ENCODE measurements at places on chromosomes 1 and 21.

- DNase-seq, result peak; percentile 39
Observed at GRCh38 chr21:35349376-35350080, 300.4 kb upstream of the RUNX1 start.

DNA sequence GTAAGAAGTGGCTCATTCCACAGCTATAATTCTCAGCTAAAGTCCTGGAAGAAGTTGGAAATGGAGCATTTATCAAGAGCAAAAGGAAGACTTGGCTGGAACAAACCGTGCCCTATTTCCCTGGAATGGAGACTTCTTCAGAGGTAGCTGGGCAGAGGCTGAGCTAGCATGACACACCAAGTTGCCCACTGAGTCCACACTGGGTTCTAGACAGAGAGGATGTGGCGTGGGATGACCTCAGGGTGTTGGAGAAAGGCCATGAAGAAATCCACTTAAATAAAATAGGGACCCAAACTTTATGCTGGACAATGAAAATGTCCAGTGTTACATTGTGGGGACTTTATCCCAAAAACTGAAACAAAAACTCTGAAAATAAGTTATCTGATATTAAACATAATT, 116.2 kb downstream of the KCNJ6 start:
- DNase-seq, result no peak

GRCh38 chr1:200588698-200589097, 31.9 kb downstream of the KIF14 start:
- no peak for DNase-seq

DNA sequence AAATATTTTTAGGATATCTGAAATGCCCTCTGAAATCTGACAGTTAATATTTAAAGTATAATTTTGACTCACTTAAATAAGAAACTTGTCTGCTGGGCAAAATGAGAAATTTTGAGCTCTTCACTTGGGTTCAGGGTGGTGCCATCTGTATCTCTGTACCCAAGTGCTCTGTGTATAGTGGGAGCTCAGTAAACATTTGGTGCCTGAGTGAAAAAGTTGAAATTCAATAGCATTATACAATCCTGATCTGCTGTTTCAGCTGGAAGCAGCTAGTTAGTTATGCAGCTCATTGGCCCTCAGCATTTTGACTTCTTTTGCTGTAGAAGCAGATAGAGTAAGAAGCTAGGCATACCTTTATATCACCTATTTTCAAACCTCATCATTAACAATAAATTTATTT, 73.3 kb downstream of the RPE65 start:
- no peak for DNase-seq

DNA sequence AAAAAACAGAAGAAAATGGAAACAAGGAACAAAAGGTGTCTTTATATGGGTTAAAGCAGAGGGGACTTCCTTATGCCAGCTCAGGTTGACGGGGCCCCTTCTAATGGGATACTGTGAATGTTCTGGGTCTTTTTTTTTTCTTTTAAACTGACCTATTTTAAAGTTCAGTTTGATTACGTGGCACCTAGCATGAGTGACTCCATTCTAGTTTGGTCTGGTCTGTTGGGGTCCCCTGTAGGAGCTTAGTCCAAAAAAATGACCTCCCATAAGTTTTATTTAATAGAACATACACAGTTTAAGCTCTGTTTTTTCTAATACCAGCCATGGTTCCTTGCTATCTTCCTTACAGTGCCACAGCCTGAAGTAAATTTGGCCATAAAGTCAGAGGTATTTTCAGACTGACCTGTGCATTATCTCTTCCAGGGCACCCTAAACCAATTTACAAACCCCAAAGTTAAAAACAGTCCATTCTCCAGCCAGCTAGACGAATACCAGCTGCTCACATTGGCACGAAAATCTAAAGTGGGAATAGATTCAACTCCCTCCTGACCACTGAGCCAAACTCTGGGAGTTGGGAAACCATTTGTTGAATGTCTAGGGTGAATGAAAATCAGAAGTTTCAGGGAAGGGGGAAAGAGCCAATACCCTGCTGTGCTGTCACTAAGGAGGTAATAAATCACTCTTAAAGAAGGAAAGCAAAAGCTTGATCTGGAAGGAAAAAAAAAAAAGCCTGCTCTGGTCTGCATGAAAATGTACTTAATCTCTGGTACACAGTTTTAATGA, 42.4 kb downstream of the AKNAD1 start:
- DNase-seq, result peak; percentile 68

DNA sequence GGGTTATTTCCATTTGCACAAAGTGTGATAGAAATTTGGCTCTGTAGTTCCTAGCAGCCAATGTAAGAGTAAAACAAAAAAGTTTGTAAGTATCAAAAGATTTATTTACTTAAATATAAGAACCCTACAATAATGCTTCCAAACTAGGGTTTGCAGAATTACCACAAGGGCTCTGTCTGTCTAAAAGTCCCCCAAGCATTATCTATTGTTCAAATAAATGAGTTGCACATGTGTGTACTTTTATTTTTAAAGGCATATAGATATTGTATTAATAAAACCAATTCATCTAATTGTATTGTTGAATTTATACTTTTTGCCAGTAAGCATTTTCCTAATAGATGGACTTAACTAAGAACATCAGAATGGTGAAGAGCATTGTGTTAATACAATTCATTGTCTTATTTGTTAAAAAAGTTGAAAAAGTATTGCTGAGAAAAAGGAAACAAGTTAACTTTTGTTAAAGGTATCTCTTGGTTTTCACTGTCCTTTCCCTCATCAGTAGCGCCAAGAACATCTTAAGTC, 863 bp upstream of the PTPRC start:
- no peak for DNase-seq

GRCh38 chr1:34863501-34863900, 4.0 kb upstream of the SMIM12 start:
- no peak for DNase-seq

DNA sequence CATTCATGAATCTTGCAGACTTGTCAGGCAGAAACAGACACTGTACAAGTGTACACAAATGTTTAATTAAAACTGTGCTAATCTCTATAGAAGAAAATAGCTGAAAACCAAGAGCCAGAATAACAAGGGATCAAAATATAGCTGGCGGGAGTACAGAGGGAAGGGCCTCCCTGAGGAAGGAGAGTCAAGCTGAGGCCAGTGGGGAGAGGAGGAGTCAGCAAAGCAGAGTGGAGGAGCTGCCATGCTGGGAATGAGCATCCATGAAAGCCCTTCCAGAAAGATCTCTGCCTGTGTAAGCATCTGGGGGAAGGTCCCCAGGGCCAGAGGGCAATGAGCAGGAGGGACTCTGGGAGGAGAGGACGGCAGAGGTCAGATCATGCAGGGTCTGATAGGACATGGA, 15.1 kb downstream of the SLAMF8 start:
- peak; percentile 42 for DNase-seq

DNA sequence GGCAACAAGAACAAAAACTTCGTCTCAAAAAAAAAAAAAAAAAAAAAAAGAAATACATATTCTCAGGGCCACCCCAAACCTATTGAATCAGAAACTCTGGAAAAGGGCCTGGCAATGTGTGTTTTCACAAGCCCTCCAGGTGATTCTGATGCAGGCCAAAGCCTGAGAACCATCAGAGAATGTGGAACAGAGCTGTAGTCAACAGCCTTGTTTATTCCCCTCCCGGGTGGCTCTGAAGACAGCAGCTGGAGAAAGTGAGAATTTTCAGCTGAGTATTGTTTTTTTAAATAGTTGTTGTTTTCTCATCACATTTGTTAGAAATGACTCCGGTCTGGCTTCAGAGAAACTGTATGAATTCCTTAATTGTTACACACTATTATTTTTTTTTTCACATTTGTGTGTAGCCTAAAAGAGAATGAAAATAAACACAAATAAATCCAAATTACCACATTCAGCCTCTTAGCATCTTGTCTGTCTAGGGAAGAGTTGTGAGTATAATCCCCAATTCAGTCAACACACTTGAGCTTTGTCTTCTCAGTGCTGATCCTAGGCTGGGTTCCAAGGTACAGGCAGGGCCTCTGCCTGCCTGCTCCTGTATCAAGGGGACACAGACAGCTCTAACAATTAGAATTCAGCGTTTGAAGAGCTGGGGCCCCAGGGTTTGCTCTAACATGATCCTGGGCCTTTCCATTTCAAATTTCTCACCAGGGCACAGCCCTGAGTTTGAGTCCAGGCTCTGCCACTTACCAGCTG, 6.6 kb upstream of the AZIN2 start:
- no peak for DNase-seq

GRCh38 chr21:44423941-44424607, 31.2 kb upstream of the LRRC3 start:
- peak; percentile 15 for DNase-seq

- DNase-seq, result peak; percentile 85
Observed at GRCh38 chr1:168469690-168470089, 74.1 kb downstream of the XCL2 start.

- DNase-seq, result peak; percentile 54
Observed at GRCh38 chr1:167555971-167556714, 2.6 kb upstream of the CREG1 start.

DNA sequence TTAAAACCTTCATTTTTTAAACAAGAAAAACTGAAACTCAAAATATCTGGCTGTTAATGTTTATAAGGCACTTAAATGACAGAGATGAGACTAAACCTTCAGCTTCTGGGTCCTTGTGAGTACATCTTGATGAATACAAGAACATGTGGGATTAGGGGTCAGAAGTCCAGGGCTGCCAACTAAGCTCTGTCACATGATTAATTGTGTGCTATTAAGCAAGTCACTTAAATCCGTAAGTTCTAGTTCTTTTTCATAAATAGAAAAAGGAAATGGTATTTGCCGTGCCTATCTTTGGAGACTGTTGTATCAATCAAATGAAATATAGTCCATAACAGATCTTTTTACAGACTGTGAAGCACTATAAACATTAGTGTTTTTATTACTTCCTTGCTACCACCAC, 43.2 kb upstream of the KCTD3 start:
- no peak for DNase-seq

DNA sequence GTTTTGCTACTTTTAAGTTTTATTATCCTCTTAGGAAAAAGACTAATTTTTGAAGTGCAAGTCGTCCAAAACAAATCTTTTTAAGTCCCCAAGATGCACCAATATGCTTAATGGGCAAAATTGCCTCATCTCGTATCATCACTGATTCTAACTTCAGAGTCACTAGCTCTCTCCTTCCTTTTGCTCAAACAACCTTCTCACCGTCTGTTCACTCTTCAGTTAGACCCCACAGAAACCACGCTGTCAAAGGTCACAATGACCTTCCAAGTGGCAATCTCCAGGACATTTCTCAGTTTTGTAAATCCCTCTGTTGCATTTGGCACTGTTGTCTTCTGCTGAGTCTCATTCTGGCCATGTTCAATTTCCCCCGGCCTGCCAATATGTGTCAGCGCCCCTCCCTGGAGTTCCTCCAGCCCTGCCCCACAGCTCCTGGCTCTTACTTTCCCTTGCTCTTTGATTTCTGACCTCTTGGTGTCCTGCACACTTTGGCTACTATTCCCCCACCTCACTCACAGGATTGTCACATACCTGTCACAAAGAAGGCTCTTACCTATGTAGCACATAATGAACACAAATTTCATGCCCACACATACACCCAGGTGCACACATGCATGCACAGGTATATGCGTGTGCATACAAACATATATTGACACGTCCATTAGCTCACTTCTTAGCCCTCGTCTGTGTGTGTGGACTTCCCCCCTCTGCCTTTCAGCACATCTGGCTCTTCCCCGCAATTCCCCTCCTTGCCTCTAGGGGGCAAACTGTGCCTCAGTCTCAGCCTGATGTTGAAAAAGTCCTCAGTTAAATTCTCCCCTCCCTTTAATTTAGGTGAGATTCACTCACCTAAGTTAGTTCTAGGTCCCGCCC, 354.0 kb upstream of the DUSP10 start:
- DNase-seq, result no peak

GRCh38 chr1:20008391-20008841, 29.0 kb upstream of the PLA2G2A start:
- DNase-seq, result peak; percentile 32

- no peak for DNase-seq
Observed at GRCh38 chr1:211653959-211654496, 21.4 kb downstream of the NEK2 start.

GRCh38 chr1:197327776-197328364, 59.8 kb downstream of the CRB1 start:
- DNase-seq, result no peak

- DNase-seq, result no peak
Observed at GRCh38 chr21:44434936-44435635, 20.2 kb upstream of the LRRC3 start.

DNA sequence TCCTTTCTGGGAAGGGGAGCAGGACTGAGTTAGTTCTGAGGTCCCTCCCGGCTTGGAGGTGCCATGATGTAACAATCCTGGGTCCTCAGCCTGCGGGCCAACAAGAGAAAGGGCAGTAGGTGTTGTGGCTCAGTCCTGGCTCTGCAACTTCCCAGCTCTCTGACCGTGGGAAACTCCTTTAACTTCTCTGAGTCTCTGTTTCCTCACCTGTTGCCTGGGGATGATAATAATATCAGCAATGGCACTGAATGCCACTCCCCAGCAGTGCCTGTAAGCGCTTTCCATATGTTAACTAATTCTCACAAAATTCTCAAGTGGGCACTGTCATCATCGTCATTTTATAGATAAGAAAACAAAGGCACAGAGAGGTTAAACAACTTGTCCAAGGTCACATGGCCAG, 2.3 kb downstream of the PADI3 start:
- DNase-seq, result no peak

DNA sequence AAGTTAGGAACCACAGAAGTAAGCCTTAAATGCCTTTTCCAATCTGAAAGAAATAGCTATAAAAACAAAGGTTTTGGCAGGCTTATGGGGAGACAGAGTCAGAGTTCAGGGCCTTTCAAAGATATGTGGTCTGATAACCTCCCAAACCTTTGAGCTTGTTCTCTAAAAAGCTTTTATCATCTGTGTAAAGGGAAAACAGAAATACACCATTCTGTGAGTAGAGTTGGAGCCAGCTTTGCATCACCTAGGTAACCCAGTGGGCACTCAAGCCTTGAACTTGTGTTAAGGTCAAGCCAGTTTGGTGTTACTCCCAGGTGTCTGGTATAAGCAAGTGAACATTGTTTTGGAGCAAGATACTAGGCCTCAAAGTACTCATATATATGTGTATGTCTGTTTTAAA, 50.1 kb downstream of the LAMC1 start:
- DNase-seq, result no peak

GRCh38 chr1:55209247-55209646, 5.9 kb downstream of the USP24 start:
- DNase-seq, result no peak

- peak; percentile 73 for DNase-seq
Observed at GRCh38 chr1:192903142-192903541, 94.3 kb downstream of the RGS2 start.

GRCh38 chr1:84000196-84000885, 1.4 kb upstream of the TTLL7 start:
- no peak for DNase-seq

All from right hindlimb (tissue), 1 donor.